CD4-positive, alpha-beta T cell treated with Interleukin-10 for 1 hour (primary cell): ENCODE measurements at places on chromosomes 4 and X.

DNA sequence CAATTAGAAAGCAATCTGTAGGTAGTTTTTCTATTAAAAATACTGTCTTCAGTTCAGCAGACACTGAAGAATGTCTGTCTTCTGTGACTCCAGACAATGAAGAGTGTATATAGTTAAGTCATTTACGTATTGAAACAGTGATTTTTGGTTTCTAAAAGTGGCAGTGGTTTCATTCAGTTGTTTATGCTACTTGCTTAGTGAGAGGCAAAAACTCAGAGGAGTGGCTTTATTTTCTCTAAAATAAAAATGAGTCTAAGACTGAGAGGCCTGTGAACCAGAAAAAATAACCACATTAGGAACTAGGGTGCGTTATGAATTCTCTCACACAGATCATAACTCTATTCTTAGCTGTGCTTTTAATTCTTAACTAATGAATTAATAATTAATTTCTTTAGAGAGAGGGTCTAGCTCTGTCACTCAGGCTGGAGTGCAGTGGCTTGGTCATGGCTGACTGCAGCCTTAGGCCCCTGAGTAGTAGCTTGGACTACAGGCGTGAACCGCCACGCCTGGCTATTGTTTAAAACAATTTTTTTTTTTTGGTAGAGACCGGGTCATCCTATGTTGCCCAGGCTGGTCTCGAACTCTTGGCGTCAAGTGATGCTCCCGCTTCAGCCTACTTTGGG lies 31.4 kb downstream of the FREM3 start:
- no peak for DNase-seq

GRCh38 chr4:189414021-189414420 lies 526.7 kb upstream of the FRG1 start:
- DNase-seq = no peak

- DNase-seq = no peak
Measured at GRCh38 chr4:37422102-37422501, 177.6 kb downstream of the NWD2 start.

- peak; percentile 45 for DNase-seq
Measured at GRCh38 chrX:40158036-40158706, 60.4 kb upstream of the BCOR start.

DNA sequence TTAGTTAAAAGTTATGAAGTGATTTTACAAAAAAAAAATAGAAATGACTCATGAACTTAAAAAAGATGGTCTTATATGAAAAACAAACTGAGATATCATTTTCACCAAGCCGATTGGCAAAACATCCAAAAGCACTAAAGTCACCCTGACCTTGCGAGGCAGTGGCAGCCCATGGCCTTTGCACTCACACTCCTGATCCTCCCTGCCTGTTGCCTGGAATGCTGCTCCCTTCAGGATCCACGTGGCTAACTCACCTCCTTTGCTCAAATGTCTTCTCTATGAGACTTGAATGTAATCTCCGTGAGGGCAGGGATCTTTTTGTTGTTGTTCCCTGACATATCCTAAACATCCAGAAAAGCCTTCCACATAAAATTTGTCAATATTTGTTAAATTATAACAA lies 106.4 kb downstream of the RAPGEF2 start:
- DNase-seq = no peak

GRCh38 chr4:961351-962230 lies 11.8 kb downstream of the DGKQ start:
- DNase-seq = no peak

DNA sequence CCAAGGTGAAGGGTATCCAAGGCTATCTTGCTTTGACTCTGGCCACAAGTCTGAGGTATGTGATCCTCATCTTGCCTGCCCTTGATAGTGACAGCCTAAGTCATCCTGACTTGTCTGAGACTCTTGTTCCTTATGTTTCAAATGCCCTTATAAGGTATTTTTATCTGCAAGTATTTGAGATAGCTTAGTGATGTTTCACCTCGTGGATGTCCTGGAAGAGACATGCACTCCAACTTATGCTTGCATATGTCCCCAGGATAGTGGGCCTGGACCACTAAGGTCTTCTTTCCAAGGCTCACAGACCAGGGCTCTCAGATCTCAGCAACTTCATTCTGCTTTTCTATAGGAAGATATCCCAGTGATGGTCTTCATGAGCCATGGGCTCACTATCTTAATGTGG lies 120.5 kb upstream of the WDR1 start:
- DNase-seq = no peak

DNA sequence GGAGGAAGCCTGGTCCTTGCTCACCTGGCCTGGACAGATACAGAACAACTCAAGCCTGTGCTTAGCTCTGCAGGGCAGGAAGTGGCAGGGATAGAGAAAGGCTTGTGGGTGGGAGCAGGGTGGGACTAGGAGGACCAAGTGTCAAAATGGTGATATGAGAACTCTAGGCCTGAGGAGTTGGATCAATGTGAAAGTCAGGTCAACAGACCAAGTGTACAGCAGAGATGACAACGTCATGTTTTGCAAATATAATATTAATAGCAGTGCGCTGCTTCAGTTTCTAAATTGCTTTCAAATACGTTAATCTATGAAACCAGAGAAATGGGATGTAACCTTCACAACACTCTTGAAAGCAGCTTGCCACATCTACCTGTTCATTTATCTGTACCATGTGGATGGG lies 114.2 kb upstream of the MAP3K15 start:
- no peak for DNase-seq

DNA sequence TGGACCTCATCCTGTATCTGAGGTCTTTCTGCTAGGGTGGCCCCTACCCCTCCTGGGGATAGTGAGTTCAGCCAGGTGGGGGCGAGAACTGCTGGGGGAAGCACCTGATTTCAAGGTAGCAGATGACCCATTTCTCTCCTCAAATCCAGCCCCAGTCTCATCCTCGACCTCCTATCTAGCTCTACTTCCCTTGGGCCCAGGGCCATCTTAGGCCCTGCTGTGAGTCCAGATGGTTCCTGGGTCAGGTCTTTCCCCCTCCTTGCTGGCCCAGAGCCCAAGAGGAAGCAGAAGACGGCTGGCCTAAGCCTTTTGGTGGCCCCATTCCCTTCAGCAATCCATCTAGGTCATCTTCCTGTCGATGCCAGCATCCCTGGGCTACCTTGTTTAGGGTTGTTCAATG lies 3.3 kb downstream of the CDK16 start:
- no peak for DNase-seq

GRCh38 chrX:12269484-12269883 lies 131.2 kb downstream of the FRMPD4 start:
- no peak for DNase-seq

- DNase-seq = no peak
Measured at GRCh38 chr4:143531380-143531779, 17.9 kb downstream of the SMARCA5 start.

DNA sequence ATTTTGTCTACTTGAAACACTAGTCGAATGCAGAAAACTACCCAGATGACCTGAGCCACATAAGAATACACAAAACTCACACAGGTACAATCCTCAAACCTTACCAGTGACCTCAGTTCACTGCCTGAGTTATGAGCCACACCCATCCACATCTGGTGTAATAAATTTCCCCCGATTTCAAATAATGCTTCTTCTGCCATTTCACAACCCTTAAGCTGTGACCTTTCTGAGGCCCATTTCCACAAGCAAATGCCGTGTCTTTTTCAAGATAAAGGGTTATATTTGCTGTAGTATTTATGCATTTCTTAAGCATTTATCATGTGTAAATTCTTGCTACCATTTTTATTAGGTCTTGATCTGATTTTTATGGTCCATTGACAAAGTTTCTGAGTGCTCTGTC lies 1.8 kb upstream of the ARHGEF38 start:
- DNase-seq = no peak

GRCh38 chr4:182890202-182890601 lies 27.0 kb downstream of the DCTD start:
- no peak for DNase-seq

DNA sequence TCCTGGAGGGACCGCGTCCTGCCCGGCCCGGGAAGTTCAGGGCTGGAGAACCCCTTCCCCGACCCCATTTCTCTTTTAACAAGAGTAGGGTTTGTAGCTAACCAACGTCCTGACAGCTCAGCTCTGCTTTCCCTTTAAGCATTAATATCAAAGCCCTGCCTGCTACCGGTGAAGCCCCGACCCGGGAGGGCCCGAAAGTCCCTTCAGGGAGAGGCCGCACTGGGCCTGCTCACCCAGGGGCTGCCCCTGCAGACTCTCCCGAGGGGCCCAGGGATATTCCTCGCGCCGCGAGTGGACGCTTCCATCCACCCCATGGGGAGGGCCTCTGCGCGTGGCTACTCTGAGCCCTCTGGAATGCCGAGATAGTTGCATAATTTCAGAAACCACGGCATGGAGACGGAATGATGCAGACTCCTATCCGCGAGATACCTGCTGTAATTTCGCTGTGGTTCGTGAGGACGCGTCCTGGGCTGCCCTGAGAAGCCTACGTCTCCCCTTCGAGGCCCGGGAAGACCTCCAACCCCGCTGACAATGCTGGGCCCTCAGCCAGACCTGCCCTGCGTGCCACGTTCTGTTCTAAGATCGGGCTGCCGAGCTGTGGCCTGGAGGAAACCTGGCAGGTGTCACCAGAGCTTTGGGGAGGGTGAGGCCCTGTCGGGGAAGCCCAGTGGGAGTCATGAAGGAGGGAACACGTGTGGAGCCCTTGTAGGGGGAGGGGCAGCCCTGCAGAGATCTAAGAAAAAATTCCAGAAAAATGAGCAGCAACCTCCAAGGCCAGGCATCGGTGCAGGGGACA lies 999 bp upstream of the CTBP1 start:
- DNase-seq = peak; percentile 66

- no peak for DNase-seq
Measured at GRCh38 chr4:106868381-106869035, 167.6 kb downstream of the DKK2 start.

GRCh38 chrX:124963717-124964116 lies 356.0 kb upstream of the TEX13C start:
- no peak for DNase-seq
